ENCODE measurements at places on chromosomes 7 and 10. TPM values are rescaled to one million over a fixed set of nuclear protein-coding genes. Genes with fewer than 3 reads are reported as not detected.

- no peaks in the 10 kb centered on the region for H3K36me3 ChIP-seq
- no peak overlapping the region for H3K27ac ChIP-seq
- no peaks in the 10 kb centered on the region for H3K27me3 ChIP-seq
- DNase-seq: no peak
- H3K4me3 ChIP-seq: no peak overlapping the region
- no peaks in the 10 kb centered on the region for H3K4me1 ChIP-seq
These were observed 308.1 kb downstream of the DNAJB6 start for GRCh38 chr7:157644946-157645345.

LRRN3 gene
- total RNA-seq: 101 TPM

GRCh38 chr10:114095559-114096337 lies 52.1 kb downstream of the ADRB1 start:
- no peak for DNase-seq
- H3K27me3 ChIP-seq: peaks cover 6% of the 10 kb centered on the region
- peaks cover 24% of the 10 kb centered on the region for H3K4me1 ChIP-seq

- H3K36me3 ChIP-seq: no peaks in the 10 kb centered on the region
- no peak overlapping the region for H3K27ac ChIP-seq
These were observed 4.4 kb upstream of the FRAT1 start for GRCh38 chr10:97314671-97315070.

- no peaks in the 10 kb centered on the region for H3K27me3 ChIP-seq
- no peak overlapping the region for H3K27ac ChIP-seq
- H3K36me3 ChIP-seq: peaks cover 20% of the 10 kb centered on the region
- no peak for DNase-seq
- no peak overlapping the region for H3K4me3 ChIP-seq
These were observed 42.6 kb upstream of the EFCAB10 start for GRCh38 chr7:105623906-105624305.

DNA sequence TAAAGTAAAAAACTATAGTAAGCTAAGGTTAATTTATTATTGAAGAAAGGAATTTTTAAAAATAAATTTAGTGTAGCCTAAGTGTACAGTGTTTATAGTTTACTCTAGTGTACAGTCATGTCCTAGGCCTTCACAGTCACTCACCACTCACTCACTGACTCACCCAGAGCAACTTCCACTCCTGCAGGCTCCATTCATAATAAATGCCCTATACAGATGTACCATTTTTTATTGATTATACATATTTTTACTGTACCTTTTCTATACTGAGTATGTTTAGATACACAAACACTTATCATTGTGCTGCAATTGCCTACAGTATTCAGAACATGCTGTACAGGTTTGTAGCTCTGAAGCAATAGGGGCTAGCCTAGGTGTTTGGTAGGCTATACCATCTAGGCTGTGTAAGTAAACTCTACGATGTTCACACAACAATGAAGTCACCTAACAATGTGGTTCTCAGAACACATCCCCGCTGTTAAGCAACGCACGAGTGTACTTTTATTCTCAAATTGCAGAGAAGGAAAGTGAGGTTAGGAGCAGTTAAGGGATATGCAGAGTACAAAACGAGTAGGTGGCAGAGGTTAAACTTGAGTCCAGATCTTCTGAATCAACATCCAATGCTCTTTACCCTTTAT lies 38.9 kb upstream of the PLCE1 start:
- H3K4me1 ChIP-seq: no peaks in the 10 kb centered on the region
- H3K36me3 ChIP-seq: no peaks in the 10 kb centered on the region
- no peak for DNase-seq
- H3K4me3 ChIP-seq: no peak overlapping the region

DNA sequence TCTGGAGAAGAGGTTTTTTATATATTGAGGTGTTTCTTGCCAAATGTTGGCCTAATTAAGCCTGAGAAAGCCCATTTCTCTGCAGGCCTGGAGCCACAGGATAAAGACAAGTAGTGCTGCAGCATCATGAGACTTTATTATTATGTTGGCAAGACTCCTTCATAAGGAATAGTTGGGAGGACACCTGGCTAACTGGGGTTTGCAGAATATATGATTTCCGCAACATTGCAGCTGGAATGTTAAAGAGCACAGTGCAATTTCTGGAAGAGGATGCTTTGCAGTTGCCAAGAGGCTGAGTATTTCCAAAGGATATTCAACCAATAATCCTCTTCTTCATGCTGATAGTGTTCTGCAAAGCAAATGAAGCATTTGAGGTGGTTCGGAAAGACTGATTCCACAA lies 1512.8 kb upstream of the LRRTM3 start:
- no peak for DNase-seq
- no peaks in the 10 kb centered on the region for H3K4me1 ChIP-seq
- no peaks in the 10 kb centered on the region for H3K36me3 ChIP-seq
- no peak overlapping the region for H3K4me3 ChIP-seq
- H3K27me3 ChIP-seq: no peaks in the 10 kb centered on the region

GRCh38 chr10:120588311-120588710 lies 131.3 kb downstream of the PLPP4 start:
- H3K4me1 ChIP-seq: no peaks in the 10 kb centered on the region
- no peak for DNase-seq
- H3K36me3 ChIP-seq: no peaks in the 10 kb centered on the region
- H3K4me3 ChIP-seq: no peak overlapping the region
- no peak overlapping the region for H3K27ac ChIP-seq
- no peaks in the 10 kb centered on the region for H3K27me3 ChIP-seq

DDX21 gene
- 275 TPM for total RNA-seq

PSD gene
- 3.2 TPM for total RNA-seq

GRCh38 chr10:91759581-91759986 lies 38.6 kb upstream of the TNKS2 start:
- no peaks in the 10 kb centered on the region for H3K4me1 ChIP-seq
- no peaks in the 10 kb centered on the region for H3K36me3 ChIP-seq
- DNase-seq: no peak

GSAP gene
- total RNA-seq: 2.0 TPM

DNA sequence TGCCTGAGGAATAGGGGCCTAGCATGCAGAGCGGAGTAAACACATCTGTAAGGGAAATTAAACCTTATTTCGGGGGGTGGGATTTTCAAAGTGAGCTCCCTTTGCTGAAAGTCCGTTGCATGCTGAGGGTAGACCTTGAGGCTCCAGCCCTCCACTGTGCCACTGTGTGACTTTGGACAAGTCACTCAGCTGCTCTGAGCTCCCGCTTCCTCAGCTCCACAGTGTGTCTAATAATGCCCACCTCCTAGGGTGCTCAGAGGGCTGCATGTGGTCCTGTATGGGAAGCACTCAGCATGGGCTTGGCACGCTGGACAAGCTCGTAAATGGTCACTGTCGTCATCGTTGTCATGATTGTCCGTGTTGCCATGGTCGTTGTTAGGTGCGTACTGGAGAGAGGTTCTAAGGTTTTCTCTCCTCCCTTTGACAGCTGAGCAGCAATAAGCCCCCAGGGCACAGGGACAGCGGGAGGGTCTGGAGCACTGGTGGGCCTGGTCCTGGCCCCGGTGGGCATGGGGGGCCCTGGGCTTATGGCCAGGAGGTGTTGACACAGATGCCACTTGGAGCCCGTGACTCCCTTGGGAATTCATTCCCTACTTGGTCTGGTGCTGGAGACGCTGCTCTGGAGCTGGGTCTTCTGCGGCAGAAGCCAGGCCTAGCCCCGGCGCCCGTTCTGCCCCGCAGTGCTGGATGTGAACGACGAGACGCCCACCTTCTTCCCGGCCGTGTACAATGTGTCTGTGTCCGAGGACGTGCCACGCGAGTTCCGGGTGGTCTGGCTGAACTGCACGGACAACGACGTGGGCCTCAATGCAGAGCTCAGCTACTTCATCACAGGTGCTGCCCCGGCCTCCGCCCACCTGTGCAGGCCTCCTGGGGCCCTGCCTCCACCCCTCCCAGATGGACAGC lies 13.1 kb downstream of the C10orf105 start:
- no peak for DNase-seq
- H3K4me3 ChIP-seq: no peak overlapping the region
- H3K36me3 ChIP-seq: no peaks in the 10 kb centered on the region
- peaks cover 16% of the 10 kb centered on the region for H3K4me1 ChIP-seq
- H3K27ac ChIP-seq: no peak overlapping the region

- no peaks in the 10 kb centered on the region for H3K36me3 ChIP-seq
- peaks cover 49% of the 10 kb centered on the region for H3K4me1 ChIP-seq
- H3K27ac ChIP-seq: peak overlapping the region; percentile 98
These were observed 25.1 kb downstream of the DDIT4 start for GRCh38 chr10:72298592-72299519.

- peaks cover 5% of the 10 kb centered on the region for H3K36me3 ChIP-seq
- no peak overlapping the region for H3K4me3 ChIP-seq
- DNase-seq: no peak
- no peaks in the 10 kb centered on the region for H3K4me1 ChIP-seq
These were observed 59.2 kb downstream of the CDK13 start for GRCh38 chr7:40009301-40009700.

- no peak for DNase-seq
- no peaks in the 10 kb centered on the region for H3K4me1 ChIP-seq
- H3K36me3 ChIP-seq: no peaks in the 10 kb centered on the region
- H3K4me3 ChIP-seq: no peak overlapping the region
- no peak overlapping the region for H3K27ac ChIP-seq
- H3K27me3 ChIP-seq: no peaks in the 10 kb centered on the region
These were observed 6.8 kb downstream of the TBATA start for GRCh38 chr10:70778267-70778924.

DNA sequence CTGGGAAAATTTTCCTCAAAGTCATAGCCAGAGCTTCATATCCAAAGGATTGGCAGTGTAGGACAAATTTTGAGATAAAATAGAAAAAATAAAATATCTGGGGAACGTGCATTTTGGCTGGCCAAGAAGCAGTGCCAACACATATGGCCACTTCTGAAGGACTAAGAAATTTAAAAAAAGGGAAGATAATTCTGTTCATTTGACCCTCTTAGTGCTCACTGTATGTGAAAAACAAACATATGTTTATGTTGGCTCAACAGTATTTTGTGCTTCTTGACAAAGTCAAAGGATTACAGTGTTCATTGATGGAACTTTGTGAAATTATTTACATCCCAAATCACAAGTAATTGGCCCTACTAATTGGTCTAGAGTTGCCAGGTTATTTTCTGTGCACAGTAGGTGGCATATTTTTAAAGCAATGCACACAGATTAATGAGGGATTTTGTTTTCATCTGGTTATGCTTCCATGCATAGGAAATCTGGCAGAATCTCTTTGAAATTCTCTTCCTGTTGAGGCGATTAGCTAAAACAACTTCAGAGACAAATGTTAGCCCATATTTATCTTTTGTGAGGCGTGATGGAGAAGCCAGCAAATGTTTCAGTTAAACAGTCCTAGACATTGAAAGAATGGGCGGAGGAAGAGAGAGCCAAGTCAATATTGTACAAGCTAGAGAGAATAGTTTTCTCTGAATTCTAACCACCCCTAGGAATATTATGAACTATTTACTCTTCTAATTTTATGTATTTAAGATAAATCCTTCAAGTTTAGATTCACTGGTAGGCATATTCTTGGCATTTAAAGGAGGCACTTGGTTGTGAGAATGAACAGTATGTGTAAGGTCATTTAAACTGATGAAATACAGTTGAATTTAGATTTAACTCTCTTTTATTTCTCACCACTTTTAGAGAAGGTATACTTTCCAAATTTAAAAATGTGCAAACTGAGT lies 237.7 kb upstream of the MBL2 start:
- no peak overlapping the region for H3K4me3 ChIP-seq
- DNase-seq: no peak
- H3K4me1 ChIP-seq: no peaks in the 10 kb centered on the region
- no peaks in the 10 kb centered on the region for H3K36me3 ChIP-seq

GRCh38 chr7:97470726-97471125 lies 261.2 kb upstream of the TAC1 start:
- H3K4me3 ChIP-seq: no peak overlapping the region
- no peak for DNase-seq
- no peaks in the 10 kb centered on the region for H3K36me3 ChIP-seq
- no peaks in the 10 kb centered on the region for H3K27me3 ChIP-seq

MET gene
- 3.1 TPM for total RNA-seq

CALCR gene
- total RNA-seq: not detected

DNA sequence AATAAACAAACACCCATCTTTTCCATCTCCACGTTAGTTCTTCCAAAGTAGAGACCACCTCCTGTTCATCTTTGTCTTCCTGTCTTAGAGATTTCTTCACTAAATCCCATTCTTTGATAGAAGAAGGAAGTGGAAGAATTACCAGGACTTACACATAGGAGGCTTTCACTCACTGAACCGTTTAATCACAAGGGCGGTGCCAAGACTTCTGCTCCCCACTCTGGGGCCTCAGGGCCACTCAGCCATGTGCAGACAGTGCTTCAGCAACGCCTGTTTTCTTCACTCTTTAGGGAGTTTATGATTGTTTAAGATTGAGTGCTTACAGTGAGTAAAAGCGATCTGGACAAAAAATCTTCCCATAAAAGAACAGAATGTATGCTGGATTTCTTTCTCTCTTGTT lies 63.9 kb upstream of the SORCS3 start:
- H3K27ac ChIP-seq: no peak overlapping the region
- H3K4me1 ChIP-seq: no peaks in the 10 kb centered on the region
- H3K36me3 ChIP-seq: no peaks in the 10 kb centered on the region
- DNase-seq: no peak
- H3K27me3 ChIP-seq: no peaks in the 10 kb centered on the region

DNA sequence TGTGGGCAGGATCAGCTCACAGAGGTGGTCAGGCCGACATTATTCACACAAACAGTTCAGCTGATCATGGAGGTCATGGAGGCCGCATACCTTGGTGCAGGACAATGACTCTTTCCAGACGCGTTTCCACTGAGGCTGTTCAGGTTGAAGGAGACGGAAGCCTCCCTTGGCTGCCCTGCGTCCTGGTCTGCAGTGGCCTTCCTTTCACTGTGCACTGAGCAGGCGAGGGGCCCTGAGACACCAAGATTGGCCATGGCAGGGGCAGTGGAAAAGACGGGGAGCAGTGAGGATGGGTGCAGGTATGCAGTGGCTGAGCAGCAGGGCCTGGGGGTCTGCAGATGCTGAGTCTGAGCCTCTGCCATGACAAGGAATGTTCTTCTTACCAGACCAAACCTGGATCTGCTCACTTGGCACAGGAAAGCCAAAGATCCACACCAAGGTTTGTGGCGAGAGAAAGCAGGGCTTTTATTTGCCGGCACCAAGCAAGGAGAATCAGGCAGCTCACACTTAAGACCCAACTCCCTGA lies 263.3 kb downstream of the GLRX3 start:
- H3K27me3 ChIP-seq: no peaks in the 10 kb centered on the region
- H3K27ac ChIP-seq: no peak overlapping the region
- DNase-seq: no peak
- no peaks in the 10 kb centered on the region for H3K4me1 ChIP-seq
- H3K36me3 ChIP-seq: no peaks in the 10 kb centered on the region
- no peak overlapping the region for H3K4me3 ChIP-seq

GRCh38 chr7:155665957-155666287 lies 21.5 kb downstream of the RBM33 start:
- H3K36me3 ChIP-seq: no peaks in the 10 kb centered on the region
- no peak overlapping the region for H3K4me3 ChIP-seq
- DNase-seq: no peak
- H3K4me1 ChIP-seq: peaks cover 47% of the 10 kb centered on the region

DNA sequence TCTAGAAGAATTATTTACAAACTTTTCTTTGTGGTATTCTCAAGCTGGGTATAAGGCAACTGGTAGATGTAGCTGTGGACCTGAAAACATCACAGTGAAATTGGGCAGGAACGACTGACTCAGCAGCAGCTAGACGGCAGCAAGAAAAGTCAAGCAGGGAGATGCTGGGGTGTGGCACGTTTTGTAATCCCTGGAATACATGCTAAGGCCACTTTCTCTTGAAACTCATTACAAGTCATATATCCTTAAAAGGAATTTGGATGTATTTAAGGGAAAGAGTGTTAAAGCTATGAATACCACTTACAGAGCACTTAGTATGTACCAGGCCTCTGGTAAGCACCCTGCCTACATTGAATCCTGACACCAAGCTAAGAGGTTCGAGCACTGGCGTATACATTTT lies 17.4 kb downstream of the BEND7 start:
- H3K27ac ChIP-seq: no peak overlapping the region
- H3K36me3 ChIP-seq: no peaks in the 10 kb centered on the region
- H3K27me3 ChIP-seq: no peaks in the 10 kb centered on the region
- no peak for DNase-seq

Data from CD8-positive, alpha-beta memory T cell (primary cell).